Activated T-cell treated with anti-CD3 and anti-CD28 coated beads for 4 hours (primary cell): ENCODE measurements at places on chromosomes 12 and 14.

GRCh38 chr12:48237162-48237561 lies 34.1 kb upstream of the OR10AD1 start:
- DNase-seq, result no peak

DNA sequence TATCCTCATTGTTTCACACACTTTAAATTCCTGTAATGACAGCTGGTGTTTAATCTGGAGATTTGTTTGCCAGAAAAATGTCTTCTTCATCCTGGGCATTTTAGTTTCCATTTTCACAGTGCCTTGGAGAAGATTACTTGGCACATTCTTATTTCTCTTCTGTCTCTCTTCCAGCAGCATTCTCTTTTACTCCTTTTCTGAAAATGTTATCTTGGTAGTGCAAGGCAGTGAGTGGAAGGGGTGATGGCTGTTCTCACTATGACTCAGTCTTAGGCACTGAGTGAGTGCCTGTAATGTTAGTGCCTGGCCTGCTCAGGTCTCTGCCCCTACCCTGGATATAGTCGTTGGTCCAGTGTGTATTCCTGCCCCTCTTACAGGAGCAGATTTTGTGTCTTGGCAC lies 13.1 kb downstream of the CLECL1 start:
- no peak for DNase-seq

DNA sequence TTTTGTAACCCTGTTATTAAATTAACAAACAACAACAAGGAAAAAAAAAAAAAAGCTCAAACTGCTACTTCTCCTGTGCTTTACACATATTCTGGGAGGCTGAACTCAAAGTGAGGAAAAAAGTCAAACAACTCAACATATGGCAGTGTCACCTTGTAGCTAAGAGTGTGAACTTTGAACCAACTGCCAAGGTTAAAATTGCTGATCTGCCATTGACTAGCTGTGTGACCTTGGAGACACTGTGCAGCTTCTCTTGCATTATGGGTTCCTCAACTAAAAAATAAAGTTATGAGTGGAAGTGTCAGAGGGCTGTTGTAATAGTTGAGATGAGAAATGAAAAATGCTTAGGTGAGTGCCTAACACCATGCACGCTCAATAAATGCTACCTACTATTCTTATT lies 34.2 kb downstream of the STXBP6 start:
- DNase-seq, result no peak

GRCh38 chr14:95174184-95174792 lies 17.0 kb upstream of the DICER1 start:
- DNase-seq, result no peak

DNA sequence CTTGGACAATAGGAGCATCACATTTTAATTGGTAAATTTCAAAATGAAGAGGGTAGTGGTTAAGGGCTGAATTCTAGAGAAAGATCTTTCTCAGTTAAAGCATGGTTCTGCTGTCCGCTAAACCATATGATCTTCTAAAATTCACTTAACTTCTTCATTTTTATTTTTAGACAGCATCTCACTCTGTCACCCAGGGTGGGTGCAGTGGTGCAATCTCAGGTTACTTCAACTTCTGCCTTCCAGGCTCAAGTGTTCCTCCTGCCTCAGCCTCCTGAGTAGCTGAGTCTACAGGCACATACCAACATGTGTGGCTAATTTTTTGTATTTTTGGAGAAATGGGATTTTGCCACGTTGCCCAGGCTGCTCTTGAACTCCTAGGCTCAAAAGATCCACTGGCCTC lies 226.7 kb upstream of the ABCD2 start:
- DNase-seq, result no peak

- no peak for DNase-seq
Observed at GRCh38 chr12:118377021-118377883, 897 bp downstream of the SUDS3 start.

GRCh38 chr12:26031827-26032226 lies 73.3 kb downstream of the RASSF8 start:
- no peak for DNase-seq

DNA sequence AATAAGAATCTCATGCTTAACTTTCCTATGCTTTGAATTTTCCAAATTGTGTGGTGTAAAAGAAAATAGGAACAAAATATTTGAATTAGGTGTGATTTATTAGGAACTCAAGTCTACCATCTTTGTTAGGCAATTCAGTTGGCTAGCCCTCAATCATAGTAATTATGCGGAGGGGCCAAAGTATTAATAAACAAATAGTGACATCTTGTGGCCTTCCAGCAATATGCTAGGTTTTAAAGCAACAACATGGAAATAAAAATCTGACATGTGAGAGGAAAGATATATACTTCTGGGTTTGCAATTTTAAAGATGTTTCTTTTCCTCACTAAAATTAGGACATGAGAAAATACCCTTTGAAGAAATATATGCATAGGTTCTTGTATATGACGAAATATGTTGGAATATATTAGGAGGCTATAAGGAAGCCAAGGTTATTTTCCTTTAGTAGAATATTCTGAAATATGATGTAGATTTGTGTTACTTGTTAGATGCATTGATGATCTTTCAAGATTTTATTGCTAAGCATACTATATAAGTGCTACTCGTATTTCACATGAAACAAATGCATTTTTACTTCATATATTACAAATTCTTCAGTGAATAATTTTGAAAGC lies 200.4 kb downstream of the PTPRO start:
- DNase-seq, result no peak

GRCh38 chr14:102055181-102055901 lies 31.5 kb downstream of the HSP90AA1 start:
- no peak for DNase-seq

GRCh38 chr12:45912774-45913173 lies 77.6 kb downstream of the SCAF11 start:
- no peak for DNase-seq

GRCh38 chr12:67774983-67775587 lies 126.5 kb downstream of the DYRK2 start:
- DNase-seq, result no peak

- DNase-seq, result no peak
Observed at GRCh38 chr14:22598896-22599244, 770 bp downstream of the ABHD4 start.

GRCh38 chr12:55965941-55966407 lies at the start of gene PMEL:
Gene PMEL, minus strand, starts transcription at chr12:55966042. Its CDS starts 31 bp downstream, at chr12:55966011.
- DNase-seq, result no peak

DNA sequence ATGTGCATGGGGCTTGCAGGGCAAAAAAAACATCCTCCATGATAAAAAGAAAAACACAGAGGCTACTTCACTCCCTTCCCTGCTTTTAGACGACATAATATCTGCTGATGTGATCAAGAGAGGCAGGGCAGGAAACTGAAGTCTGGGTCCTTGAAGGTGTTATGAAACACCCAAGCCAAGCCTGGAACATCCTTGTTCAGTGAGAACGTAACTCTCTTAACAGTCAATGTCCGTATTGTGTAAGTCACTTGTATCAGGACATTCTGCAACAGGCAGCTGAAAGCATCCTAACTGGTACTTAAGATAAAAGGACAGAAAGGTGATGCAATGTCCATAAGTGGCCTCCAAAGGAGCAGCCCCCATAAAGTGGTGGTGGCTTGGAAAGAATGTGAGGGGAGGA lies 20.0 kb downstream of the KCNK10 start:
- no peak for DNase-seq

GRCh38 chr12:72282721-72283120 lies 10.6 kb downstream of the TRHDE start:
- DNase-seq, result no peak

- DNase-seq, result no peak
Observed at GRCh38 chr12:91874086-91874865, 271.4 kb downstream of the BTG1 start.

DNA sequence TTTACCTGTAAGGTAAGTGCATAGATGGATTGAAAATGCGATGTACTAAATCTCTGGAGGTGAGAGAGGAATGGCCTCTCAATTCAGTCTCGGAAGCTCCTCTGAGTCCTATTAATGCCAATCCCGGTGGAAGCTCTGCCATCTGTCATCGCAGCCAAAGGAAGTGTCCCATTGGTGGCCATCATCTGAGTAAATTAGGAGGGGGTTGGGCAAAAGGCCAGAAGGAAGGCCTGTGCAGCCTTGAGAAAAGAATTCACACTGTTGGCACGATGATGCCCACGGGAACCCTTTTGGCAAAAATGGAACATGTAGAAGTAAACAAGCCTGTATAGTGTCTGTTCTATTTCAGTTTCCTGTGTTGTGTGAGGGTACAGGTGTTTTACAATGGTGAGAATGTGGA lies 494.8 kb downstream of the NELL2 start:
- no peak for DNase-seq

GRCh38 chr14:105682956-105683570 lies 156.7 kb downstream of the TMEM121 start:
- DNase-seq, result no peak

GRCh38 chr12:108582978-108583770 lies 14.7 kb downstream of the TMEM119 start:
- no peak for DNase-seq

DNA sequence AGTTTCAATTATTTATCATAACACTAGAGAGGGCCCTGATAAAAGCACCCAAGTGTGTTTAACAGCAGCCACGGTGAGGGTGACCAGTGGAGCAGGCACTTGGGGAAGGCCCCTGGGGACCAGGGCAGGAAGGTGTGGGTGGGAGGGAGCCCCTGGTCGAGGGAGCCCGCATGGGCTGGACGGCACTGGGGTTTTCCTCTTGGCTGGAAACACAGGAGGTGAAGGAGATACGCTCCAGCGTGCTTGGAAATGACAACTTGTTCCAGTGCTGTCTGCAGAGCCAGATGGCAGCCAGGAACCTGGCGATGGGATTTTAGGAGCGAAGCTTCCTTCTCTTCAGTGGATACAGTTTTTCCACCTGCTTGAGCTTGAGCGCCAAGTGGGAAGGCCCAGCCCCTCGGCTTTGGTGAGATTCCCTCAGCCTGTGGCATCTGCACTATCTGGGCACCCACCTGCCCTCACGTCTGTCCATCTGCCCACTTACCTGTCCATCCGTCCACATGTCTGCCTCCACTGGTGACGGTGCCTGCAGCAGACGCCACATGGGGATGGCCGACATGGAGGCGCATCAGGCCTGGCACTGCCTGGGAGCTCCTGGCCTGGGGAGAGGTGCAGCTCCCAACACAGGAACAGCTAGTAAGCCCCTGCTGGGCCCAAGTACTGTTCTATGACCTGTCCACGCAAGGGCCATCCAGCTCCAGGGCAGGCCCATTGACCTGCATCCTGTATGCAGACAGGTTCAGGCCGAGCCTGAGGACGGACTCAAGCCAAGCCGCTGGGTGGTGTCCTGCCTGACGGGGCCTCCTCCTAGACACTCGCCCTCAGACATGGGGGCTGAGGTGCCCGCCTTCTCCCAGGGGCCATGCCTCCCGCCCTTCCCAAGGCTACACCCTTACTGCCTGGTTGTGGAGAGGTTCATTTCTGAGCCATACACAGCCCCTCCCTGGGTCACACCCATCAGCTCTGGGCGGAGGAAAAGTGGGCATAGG lies 192.2 kb upstream of the C14orf180 start:
- DNase-seq, result no peak

- DNase-seq, result no peak
Observed at GRCh38 chr12:49507139-49507538, 31.7 kb upstream of the KCNH3 start.

GRCh38 chr14:93032421-93032936 lies 83.2 kb downstream of the ITPK1 start:
- no peak for DNase-seq

DNA sequence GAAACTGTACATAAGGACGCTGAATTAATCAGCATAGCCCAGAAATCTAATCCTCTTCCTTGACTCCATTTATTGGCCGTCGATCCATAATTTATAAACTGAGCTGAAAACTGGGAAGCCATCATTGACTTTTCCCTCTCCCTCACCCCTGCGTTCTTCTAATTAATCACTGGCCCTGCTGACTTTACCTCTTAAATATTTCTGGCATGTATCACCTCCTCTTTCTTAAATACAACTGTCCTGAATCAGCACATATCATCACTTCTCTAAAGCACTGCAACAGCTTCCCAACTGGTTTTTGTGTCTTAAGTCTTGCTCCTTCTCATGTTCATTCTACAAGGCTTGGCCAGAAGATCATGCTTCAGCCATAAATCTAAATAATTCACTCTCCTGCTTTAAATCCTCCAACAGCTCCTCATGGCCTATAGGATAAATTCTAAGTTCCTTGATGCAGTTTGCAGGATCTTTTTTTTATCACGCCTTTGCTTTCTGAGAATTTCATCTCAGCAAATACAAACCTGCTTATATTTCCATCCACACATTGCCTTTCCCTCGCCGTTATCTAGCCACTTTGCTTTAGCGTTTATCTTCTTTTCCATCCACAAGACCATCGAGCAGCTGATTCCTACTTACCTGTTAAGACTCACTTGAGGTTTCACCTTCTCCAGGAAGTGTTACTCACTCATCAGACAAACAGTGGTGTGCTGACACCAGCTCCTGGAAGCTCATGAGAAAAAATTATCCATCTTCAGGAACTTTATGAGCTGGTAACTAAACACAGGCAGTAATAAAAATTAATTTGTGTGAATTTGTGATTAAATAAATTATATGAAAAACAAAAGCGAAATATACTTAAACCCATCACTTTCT lies 295.6 kb upstream of the FLRT2 start:
- no peak for DNase-seq

GRCh38 chr14:69808919-69809808 lies 12.1 kb upstream of the SLC10A1 start:
- DNase-seq, result no peak

- no peak for DNase-seq
Observed at GRCh38 chr12:110010853-110011723, 11.9 kb downstream of the ANKRD13A start.

DNA sequence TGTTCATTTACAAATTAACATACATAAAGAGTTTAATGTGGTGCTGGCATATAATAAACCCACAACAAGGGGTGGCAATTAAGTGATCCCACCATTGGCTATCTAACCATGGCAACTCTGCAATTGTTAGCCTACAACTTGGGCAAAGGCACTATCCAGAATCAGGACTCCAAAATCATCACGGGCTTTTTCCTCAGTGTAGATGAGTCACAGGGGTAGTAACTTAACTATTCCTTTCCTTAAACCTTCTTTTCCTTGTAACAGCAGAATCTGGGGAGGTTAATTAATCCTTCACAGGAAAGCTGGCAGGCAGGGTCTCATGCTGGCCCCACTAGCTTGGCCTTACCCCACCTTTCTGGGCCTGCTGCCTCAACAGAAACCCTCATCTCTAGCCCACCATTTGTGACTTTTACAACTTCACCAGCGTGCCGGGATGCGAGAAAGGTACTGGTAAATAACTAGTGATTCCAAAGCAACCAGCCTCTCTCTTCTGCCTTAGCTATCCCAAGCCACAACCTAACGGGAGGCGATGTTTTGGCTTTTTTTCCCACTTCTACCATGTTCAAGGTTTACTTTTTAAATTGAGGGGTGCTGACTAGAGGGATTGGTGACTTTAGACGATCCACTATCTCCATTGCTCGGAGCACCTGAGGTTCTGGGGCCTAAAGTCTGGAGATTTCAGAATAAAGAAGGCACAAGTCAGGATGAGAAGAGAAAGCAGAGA lies 744 bp downstream of the ATP5MC2 start:
- DNase-seq, result no peak

DNA sequence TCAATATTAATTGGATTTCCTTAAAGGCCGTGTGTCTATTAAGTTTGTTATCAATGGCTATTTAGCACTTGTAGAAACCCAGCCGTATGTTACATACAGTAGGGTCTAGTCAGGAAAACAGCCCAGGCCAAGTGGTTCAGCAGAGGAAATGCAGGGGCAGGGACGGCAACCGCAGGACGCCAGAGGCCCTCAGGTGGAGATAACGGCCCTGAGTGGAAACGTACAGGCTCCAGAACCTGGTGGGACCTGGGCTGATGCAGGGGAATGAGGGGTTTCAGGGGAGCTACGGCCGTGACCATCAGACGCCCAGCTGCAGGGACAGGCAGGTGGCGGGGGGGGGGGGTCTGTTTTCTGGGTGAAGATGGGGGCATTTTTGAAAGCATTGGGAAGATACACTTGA lies 3.7 kb upstream of the ANKLE2 start:
- no peak for DNase-seq

- no peak for DNase-seq
Observed at GRCh38 chr12:26748741-26749431, 84.1 kb downstream of the ITPR2 start.
